ENCODE measurements at places on chromosomes 11 and 22.

- DNase-seq, result no peak
These were observed 1395.9 kb downstream of the BRD1 start for GRCh38 chr22:48431536-48432315.

DNA sequence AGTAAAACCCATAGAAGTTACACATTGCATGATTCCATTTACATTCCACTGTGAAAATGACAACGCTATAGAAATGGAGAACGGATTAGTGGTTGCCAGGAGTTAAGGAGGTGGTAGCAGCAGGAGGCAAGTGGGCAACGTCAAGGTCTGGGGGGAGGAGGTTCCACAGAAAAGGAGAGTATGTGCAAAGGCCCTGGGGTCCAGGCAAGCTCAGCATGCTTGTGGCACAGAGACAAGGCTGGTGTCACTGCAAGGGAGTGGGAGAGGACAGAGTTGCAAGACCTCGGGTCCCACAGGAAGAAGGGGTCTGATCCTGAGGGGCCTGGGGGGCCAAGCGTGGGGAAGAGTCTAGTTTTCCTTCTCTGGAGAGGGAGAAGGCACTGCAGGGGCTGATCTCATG is 240.8 kb downstream of the MN1 start:
- no peak for DNase-seq

GRCh38 chr22:47600791-47601625 is 838.6 kb downstream of the TBC1D22A start:
- DNase-seq, result no peak

GRCh38 chr11:58334708-58335107 is 24.2 kb downstream of the OR5B17 start:
- DNase-seq, result no peak

DNA sequence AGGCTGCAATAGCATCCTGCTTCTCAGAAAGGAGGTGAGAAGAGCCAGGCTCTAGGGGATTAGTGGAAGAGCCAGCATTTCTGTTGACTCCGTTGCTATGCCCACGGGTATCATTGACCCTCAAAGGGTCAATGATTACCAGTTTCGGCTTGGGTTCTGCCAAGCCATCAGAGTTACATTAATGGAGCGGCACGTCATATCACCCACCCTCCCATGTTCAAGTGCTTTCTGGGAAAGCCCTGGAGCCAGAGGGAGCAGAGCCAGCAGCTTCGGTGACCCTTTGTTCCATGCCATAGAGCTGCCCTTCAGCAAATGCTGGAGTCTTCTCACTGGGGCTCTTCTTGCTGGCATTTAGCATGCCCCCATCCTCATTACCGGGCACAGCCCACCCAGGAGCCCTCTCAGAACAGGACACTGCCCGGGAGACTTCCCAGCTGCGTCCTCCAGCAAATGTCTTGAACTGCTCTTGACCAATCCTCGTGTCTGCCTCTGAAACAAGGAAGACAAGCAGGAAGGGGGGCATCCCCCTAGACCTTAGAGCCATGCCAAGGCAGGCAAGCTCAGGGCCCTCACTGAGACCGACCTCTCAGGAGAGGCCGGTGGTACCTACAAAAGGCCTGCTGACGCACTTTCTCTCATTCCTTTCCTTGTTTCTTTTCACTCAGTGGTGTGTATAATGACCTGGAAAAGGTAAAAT is 14.6 kb downstream of the KCNJ1 start:
- no peak for DNase-seq

DNA sequence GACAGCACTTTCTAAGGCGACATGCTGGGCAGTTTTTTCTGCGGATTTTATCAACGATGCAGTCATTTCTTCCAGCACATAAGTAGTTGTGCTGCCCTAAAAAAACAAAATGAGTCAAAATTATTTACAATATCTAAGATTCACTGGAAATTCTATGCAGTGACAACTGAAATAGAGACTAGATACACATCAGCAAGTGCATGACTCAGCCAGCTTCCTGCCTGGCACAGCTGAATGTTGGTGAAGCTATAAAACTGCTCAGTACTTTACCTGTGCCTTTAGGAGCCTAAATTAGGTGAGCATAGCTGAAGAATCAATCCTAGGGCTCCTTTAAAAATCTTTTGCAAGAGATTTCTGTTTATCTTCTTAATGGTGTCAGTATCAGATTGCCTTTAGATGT is 37.8 kb downstream of the PGR start:
- DNase-seq, result no peak

- no peak for DNase-seq
These were observed 53.1 kb upstream of the WNT11 start for GRCh38 chr11:76259299-76259908.

DNA sequence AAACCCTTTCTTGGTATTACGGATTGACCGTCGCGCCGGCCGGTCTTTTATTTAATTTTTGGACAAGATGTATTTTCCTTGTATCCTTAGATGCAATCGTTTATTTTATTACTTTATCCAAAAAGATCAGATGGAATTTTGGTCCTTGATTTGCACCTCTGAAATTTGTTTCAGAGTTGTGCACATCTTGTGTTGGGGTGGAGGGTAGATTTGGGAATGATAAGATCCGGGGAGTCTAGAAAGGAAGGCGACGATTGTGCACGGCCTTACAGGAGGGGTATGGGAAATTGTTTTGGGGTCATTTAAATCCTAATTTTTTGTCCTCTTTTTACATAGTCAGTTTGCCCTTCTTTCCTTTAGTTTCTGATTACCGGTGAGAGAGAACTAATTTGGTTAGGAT is 1.4 kb downstream of the KDM2A start:
- no peak for DNase-seq

DNA sequence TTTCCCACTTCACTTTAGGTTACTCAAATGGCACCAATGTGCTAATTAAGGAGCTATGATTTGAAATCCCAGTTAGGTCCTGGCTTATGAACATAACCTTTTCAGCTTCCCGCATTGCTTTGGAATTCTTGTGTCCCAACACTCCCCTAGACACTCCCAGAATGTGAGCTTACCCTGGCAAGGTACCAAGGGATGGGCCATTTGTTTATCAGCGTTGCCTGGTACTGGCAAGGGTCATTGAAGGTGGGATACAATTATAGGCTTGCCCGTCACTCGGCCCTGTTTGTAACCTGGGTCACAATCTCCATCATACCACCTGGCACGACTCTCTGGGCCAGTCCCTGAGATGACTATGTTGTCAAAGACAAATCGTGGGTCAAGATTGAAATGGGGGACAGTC is 5.4 kb downstream of the CSRP3 start:
- DNase-seq, result no peak

GRCh38 chr11:86442420-86442819 is 67.7 kb downstream of the CCDC81 start:
- no peak for DNase-seq

DNA sequence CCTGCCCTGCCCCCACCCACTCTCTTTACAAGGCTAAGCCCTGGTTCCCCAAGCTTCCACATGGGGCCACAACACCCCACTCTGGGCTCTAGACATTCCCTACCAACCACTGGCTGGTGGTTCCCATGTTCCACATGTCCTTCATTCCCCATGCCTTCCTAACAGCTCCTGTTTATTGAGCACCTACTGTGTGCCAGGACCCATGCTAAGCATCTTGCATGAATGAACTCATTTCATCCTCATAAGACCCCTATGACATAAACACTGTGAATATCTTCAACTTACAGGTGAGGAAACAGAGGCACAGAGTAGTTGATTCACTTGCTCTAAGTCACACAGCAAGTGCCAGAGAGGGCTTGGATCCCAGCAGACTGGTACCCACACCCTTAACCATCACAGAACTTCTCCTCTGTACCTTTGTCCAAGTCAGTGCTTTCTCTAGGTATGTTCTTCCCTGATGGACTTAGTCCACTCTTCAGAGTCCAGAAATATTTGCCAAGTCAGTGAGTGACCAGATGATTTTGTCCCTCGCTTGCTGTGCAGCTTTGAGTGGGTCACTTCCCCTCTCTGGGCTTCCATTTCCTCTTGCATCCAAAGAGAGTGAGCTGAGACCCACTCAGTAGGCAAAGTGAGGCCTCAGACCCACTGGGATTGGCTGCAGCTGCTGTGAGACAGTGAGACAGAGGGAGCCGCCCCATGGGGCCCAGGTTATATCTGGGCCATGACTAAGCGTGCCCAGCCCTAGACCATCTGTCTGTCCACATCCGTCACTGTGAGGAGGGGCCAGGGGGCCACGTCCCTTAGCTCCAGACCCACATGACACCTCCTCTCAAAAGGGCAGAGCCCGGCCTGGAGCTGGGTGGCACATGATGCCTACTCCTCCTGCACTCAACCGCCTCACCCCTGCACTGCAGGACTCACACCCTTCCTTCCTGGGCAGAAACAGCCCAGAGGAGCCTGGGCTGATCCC is 132.4 kb downstream of the MN1 start:
- DNase-seq, result no peak

DNA sequence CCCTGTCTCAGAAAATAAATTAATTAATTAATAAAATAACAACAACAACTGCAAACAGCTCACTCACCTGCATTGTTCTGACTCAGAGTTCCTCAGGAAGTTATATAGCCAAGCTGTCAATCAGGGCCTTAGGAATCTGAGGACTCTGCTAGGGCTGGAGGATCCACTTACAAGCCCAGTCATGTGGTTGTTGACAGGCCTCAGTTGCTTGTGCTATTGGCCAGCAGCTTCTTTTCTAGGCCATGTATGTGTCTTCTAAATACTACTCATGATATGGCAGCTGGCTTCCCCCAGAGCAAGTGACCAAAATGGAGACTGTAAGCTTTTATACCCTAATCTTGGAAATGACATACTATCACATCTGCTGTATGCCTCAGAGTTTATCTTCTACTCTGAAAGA is 20.8 kb upstream of the ATP5MG start:
- DNase-seq, result no peak
